ENCODE measurements at places on chromosomes 2 and 18.
A peak's percentile ranks its signal among the peaks of the same experiment; 100 is the strongest.

GRCh38 chr2:203891474-203891873, 23.9 kb downstream of the CTLA4 start:
- peak; percentile 69 for DNase-seq

- DNase-seq, result no peak
Observed at GRCh38 chr2:202695166-202695565, 60.4 kb downstream of the FAM117B start.

- DNase-seq, result no peak
Observed at GRCh38 chr2:58427572-58428095, 186.5 kb upstream of the FANCL start.

DNA sequence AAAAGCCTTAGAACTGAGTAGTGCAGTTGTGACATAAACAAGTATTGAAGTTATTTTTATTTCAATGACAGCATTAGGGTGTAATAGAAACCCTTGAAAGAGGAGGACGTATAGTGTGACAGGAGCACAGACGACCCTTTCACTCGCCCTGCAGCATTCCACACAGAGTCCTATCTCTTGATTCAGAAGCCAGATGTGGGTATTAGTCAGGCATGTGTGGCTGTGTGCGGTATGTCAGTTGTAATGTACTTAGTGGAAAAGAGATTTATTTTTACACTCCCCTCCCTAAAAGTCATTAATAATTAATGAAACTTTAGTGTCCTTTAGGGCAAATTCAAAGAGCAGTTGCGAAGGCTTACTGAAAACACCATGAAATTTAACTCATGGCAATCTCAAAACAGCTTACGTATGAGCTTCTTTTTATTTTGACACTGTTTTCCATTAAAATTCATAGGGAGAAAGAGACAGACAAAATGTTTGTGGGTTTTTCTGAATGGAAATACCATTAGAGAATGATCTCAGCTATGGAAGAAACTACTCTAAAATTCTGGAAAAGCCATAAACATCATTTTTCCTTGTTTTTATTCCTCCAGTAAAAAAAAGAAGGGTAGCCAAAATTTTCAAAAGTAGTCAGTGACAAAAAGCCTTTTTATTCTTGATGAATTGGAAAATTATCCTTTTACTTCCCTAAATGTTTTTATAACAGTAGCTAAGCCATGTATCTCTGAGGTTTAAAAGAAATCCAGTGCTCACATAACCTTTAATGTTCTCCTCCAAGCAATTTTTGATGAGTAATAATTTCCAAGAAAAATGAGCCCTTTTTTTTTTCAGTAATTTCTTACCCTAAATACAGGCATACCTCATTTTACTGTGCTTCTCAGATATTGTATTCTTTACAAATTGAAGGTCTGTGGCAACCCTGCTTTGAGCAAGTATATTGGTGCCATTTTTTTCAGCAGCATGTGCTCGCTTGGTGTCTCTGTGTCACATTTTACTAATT, 84.0 kb upstream of the DSEL start:
- no peak for DNase-seq

- DNase-seq, result no peak
Observed at GRCh38 chr2:101956465-101957438, 35.0 kb upstream of the IL1R2 start.

GRCh38 chr2:84939426-84940087, 31.4 kb upstream of the KCMF1 start:
- peak; percentile 87 for DNase-seq

DNA sequence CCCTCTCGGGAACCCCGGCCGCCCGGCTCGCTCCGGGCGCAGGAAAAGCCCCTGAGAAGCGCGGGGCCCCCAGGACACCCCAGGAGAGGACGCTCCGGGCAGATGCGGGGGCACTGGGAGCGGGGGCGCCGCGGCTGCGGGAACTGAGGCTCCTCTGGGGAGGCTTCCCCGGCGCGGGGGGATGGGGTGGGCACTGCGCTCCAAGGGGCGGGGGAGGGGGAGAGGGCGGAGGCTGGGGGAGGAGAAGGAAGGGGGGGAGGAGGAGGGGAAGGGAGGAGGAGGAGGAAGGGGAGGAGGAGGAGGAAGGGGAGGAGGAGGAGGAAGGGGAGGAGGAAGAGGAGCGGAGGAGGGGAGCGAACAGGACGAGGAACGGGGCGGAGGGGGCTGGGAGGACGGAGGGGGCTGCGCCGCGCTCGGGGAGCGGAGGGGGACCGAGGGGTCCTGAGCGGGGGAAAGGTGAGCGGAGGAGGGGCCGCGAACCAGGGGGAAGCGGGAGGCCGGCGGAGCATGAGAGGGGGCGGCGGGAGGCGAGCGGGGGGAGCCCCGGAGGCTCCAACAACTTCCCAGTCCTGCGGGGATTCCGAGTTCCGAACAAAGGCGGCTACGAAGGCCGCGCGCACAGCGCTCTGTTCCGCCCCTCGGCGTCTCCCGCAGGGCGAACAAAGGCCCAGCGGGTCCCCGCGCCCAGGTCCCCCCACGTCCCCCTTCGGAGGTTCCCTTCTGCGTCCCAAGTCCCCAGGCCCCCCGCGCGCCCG, 742 bp downstream of the PXDN start:
- peak; percentile 1 for DNase-seq

DNA sequence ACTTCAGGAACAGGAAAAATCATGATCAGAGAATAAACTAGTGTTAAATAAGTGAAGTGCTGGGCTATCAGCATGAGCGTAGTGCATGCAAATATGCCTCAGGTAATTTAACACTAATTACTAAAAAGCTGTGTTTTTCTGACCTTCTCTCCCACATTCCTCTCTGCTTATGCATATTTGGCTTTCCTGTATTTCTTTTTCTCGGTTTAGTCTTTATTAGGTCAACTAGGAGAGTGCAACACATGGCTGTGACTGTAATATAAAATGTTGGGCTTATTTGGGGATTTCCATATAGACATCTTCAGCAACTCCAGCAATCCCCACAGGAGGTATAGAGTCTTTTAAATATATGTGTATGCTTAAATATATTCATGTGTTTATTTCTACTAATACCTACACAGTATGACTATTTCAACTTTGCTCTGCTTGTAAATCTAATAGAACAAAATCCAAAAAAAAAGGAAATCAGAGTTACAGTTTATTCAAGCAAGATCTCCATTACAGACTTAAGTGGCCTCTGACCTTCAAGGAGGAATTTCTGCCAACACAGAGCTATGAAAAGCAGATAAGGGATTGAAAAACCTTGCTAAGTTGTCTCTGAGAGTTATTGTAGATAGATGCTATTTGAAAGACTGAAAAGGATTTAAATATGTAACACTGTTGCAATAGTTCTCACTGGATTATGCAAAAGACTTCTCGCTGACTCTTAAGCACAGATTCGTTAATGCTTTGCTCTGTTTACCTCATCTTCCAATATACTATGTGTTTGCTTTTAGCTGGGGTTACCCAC, 359.5 kb upstream of the RGPD4 start:
- no peak for DNase-seq

GRCh38 chr2:61536180-61536571, 2.0 kb downstream of the XPO1 start:
- DNase-seq, result peak; percentile 22

DNA sequence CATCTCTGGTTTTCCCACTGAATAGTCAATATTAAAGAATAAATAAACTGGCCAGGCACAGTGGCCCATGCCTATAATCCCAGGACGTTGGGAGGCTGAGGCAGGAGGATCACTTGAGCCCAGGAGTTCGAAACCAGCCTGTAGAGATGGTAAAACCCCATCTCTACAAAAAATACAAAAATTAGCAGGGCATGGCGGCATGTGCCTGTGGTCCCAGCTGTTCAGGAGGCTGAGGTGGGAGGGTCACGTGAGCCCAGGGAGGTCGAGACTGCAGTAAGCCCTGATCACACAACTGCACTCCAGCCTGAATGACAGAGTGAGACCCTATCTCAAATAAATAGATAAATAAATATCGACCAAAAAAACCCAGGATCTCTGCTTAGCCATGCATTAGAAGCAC, 50.2 kb upstream of the BIN1 start:
- DNase-seq, result no peak

GRCh38 chr2:219509780-219510511, 4.3 kb upstream of the ASIC4 start:
- DNase-seq, result peak; percentile 45

- DNase-seq, result no peak
Observed at GRCh38 chr2:150705357-150705756, 217.9 kb upstream of the RND3 start.

- no peak for DNase-seq
Observed at GRCh38 chr18:21815101-21815500, 74.5 kb downstream of the MIB1 start.

GRCh38 chr2:120470041-120470965, 124.4 kb downstream of the INHBB start:
- no peak for DNase-seq

DNA sequence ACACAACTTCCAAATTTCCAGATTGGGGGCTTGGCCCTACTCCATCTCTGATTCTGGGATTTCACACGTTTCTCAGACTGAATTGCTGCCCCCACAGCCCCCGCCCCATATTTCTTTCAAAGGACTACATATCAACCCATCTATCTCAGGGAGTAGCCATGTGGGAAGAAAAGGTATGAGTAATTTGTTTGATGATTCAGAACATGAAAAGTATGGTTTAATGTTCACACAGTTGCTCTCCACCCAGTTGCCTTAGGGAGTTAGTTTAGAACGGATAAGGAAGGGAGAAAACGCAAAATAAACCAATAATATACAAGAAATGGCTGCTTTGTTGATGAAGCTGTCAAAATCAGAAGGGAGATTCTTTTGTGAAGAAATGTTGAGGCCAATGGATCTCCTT, 145.1 kb downstream of the PIEZO2 start:
- DNase-seq, result no peak

DNA sequence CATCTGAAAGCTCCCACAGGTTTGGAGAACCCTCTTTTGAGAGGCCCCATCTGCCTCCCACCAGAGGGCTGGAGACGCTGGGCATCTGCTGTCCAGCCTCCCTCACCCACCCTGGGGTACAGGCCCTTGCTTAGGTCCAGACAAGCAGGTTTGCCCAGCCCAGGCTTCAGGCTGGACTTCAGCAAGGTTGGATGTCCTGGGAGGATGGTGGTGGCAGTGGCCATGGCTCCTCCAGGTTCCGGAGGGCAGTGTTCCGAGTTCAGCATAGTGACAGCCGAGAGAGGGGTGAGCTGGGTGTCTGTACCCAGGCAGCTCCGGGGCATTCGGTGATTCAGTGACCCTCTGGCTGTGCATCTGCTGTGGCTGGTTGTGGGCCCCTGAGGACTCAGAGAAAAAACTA, 58.2 kb upstream of the HDAC4 start:
- DNase-seq, result no peak

- DNase-seq, result no peak
Observed at GRCh38 chr2:211652327-211652726, 886.3 kb downstream of the ERBB4 start.

DNA sequence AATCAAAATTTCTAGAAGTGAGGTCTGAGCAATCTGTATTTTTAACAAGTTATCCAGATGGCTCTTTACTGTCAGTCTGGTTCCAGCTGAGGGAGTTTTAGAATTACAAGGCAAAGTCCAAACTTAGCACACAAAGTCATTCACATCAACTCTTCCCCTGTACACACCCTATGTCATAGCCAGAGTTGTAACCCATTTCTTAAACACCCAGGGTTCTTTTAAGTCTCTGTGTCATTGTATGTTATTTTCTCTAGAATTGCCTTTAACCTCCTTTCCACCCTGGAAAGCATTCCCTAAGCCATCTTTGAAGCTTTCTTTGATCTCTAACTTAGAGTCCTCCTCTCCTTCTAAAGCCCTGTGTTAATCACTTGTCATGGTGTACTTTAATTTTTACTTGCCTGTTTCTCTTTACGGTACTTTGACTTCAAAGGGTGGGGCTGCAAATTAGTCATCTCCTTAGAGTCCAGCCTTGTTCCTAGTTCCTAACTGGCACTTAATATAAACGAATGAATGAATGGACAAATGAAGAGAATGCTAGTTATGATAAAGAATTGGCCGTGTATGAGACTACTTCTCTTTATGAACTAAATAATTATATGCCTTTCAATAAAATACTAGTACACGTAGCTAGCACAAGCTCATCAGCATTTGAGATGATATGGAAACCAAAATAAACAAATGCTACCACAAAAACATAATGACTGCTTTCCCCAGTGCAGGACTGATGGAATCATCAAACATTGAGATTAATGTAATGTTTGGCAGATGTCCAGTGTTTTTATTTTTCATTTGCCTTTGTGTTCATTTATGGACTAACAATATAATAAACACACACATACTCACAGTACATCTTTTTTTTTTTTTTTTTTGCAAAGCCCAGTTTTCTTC, 11.9 kb upstream of the ACTR3 start:
- no peak for DNase-seq

GRCh38 chr2:163191372-163191771, 352.8 kb upstream of the KCNH7 start:
- no peak for DNase-seq

- DNase-seq, result no peak
Observed at GRCh38 chr2:37809525-37809924, 115.6 kb upstream of the RMDN2 start.

DNA sequence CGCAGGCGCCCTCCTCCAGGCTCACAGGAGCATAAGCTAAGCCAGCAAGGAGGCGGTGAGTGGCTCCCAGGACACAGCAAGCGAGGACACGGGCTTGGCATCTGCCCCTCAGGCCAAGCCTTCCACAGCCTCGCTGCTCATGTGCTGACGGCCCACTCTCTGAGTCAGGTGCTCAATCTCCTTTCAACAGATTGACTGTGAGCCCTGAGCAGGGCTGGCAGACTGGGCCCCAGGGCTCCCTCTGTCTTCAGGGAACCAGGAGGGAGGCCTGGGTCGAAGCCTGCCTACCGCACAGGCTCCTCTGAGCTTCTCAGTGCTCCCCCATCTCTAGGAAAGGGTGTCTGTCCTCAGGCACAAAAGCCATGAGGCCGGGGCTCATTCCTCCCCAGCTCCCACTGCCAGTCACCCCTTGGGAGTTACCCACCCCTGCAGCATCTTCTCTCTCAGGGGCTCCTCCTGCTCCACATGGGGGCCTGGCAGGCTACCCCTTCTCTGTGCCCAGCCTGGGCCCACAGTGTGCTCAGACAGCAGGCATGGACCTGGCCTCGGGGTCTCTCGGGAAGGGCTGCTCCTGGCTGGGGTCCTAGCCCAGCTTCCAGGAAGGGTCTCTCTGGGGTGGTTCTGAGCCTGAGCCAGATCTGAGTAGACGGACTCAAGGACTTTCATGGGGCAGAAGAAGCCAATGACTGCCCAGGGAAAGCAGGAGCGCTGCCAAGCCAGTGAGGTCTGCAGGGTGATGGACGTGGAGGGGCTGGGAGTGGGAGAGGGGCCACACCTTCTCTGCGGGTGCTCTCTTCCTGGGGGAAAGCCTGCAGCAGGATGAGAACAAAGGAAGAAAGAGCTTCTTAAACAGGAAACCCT, 138.0 kb upstream of the GPC1 start:
- peak; percentile 10 for DNase-seq

DNA sequence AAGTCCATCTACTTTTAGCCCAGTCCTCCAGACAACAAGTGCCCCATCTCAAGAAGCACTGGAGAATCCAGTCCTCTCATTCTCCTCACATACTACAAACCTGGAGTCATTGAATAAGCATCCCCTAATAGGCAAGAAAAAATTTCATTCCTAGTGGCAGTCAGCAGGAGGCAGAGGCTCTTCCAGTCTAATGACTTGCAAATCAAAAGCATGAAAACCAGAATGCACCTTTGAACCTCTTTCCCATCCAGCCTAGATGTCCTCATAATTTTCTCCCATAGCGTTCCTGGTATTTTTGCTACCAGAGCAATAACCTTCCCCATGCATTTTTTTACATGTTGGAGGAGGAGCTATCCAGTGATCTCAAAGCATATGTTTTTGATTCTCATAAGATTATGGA, 252.6 kb downstream of the TTC32 start:
- no peak for DNase-seq
